ENCODE measurements at places on chromosomes 2 and 18.
A peak's percentile ranks its signal among the peaks of the same experiment; 100 is the strongest.

GRCh38 chr2:15919716-15920434, 20.5 kb upstream of the MYCN start:
- DNase-seq, result no peak

DNA sequence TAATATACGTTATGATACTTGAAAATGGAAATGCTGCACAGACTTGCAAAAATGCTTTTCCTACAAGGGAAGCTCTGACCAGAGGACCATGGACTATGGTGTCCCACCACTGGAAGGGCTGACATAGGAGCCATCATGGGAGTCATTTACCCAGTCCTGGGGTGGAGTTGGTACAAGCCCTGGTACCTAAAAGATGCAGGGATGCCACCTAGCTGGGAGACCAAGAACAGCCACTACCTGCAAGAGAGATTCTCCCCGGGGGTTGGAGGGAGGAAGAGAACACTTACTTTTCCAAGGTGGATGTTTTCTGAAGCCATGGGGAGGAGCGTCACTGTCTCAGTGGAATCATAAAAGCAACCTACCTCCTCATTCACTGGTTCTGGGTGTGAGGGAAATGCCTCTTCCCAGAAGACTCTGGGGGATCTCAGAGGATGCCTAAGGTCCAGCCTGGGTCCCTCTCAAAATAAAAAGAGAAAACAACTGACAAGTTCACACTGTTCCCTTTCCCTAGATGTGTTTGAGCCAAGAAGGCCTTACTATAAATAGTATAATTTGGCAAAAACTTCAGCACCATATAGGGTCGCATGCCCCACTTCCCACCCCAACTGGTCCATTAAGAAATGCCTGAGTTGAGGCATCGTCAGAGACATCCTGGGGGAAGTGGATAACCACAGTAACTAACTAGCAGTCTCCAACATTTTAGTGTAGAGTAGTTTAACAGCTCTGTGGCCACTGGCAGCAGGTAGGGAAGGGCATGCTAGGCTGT, 39.9 kb downstream of the REEP1 start:
- DNase-seq, result no peak

GRCh38 chr18:34576622-34577021, 133.5 kb upstream of the DTNA start:
- no peak for DNase-seq

DNA sequence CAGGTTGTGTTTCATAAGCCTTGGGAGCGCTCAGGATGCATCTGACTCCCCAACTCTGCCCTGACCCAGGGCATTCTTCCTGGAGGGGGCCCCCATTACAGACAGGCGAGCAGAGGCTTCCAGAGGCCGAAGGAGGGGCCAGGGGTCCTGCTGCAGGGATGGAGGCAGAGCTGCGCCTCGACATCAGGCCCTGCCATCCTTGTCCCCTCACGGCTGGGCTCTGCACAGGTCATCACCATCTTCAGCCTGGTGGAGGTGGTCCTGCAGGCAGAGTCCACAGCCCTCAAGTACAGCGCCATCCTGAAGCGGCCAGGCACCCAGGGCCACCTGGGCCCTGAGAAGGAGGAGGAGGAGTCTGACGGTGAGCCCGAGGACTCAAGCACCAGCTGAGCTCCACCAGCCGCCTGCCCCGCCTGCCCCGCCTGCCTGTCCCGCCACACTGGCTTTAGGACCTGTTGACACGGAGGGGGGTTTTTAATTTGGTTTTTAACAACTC, 42.3 kb upstream of the ALPP start:
- DNase-seq, result no peak

DNA sequence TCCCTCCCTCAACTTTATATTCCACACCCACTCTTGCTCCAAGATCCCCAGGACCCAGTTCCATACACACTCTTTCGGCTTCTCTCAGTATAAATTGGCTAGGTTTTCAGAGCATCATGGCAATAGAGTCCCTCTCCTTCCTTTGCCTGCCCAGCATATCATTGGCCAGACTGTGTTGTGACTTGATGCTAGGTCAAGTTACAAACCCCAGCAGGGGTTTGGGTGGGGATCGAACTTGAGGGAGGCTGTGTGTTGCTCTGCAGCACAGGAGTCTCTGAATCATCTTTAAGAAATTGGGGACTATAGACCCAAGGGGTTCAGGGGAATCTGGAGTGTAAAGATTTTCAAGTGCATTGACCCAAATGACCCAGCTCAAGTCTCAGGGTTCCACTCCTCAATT, 477.5 kb upstream of the MEIS1 start:
- DNase-seq, result no peak

DNA sequence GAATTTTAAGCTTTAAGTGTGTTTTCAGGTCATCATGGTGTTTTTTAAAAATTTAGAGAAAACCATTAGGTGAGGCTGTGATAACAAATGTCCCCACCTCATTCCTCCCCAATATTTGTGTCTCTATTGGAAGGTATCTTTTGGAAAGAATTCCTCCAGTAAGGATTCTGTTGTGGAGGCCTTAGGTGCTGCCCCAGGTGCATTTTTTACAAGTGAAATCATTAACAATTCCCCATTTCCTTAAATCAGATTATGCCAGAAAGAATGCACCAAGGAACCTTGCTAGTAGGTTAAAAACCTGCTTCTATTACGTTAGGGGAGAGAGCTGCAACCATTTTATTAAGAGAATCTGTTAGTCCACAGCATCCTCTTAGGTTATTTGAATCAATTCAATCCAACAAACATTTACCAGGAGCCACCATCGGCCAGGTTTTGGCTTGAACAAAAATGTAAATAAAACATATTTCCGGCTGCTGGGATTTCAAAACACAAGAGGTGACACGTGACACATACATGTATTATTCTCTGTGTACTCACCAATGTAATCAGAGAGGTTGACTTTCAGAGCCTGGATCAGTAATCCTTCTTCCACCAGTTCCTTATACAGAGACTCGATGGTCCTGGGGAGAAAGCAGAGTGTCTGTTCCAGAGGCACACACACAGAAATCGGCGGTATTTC, 112.5 kb upstream of the ASB18 start:
- no peak for DNase-seq

GRCh38 chr2:238286987-238287736, 1.2 kb downstream of the PER2 start:
- no peak for DNase-seq

DNA sequence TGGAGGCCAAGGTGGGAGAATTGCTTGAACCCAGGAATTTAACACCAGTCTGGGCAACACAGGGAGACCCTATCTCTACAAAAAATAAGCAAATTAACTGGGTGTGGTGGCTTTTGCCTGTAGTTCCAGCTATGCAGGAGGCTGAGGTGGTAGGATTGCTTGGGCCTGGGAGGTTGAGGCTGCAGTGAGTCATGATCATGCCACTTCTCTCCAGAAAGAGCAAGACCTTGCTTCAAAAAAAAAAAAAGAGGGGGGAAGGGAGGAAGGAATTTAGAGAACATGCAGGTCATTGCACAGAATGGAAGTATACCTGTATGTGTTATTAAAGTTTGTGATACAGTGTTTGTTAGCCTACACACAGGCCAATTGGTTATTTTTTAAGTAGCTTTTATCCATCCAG, 25.8 kb downstream of the PKP4 start:
- peak; percentile 62 for DNase-seq

- DNase-seq, result no peak
Measured at GRCh38 chr18:37717656-37718055, 152.1 kb upstream of the CELF4 start.

GRCh38 chr2:193894081-193894480, 1699.3 kb upstream of the TMEFF2 start:
- no peak for DNase-seq

DNA sequence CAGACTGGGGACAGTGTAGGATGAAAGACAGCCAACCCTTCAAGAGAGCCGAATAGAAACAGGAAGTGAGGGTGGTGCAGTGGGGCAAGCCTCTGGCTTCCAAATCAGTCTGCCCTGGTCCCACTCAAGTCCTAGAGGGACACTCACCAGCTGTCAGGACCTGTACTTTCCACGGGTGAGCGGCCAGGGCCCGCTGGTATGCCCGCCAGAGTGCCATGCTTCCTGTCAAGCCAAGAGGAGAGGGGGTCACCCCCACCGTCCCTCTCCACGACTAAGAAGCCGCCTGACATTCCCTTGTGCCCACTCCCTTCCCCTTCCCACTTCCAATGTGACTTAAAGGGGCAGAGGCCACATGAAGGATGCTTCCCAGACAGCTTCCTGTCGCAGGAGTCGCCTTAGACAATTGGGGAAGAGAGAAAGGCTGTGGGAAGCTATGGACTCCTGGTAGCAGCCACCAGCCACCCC, 564 bp downstream of the MPV17 start:
- no peak for DNase-seq

- no peak for DNase-seq
Measured at GRCh38 chr2:30847841-30848240, 40.6 kb upstream of the CAPN13 start.

DNA sequence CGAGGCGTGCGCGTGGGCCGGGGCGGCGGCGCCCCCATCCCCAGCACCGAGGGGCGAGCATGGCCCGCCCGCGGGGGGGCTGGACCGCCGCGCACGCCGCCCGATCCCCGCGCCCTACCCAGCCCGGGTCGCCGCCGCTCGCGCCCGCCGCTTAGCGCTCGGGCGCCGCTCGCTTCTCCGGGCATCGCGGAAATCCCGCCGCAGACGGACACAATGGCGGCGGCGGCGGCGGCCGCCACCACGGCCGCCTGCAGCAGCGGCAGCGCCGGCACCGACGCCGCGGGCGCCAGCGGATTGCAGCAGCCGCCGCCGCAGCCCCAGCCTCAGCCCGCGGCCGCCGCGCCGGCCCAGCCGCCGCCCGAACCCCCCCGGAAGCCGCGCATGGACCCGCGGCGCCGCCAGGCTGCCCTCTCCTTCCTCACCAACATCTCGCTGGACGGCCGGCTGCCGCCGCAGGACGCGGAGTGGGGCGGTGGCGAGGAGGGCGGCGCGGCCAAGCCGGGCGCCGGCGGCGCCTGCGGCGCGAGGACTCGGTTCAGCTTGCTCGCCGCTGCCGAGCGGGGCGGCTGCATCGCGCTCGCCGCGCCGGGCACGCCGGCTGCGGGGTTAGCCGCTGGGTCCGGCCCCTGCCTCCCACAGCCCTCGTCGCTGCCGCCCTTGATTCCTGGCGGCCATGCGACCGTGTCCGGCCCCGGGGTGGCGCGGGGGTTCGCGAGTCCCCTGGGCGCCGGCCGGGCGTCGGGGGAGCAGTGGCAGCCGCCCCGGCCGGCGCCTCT, 453 bp downstream of the CABLES1 start:
- peak; percentile 41 for DNase-seq

DNA sequence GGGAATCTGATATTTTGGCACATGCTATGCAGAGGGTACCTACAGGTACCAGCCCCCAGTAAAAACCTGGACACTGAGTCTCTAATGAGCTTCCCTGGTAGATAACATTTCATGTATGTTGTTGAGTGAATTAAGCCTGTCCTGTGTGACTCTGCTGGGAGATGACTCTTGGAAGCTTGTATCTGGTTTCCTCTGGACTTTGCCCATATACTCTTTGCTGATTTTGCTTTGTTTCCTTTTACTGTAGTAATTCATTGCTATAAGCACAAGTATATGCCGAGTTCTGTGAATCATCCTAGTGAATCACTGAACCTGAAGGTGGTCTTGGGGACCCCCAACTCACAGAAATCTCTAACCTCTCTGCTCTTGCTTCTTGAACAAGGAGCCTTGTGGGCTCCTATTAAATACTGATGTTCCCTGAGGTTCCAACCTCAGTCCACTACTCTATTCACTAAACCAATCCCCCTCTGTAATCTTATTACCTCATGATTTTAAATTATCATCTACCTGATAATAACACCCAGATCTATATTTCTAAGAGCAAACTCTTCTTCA, 94.3 kb upstream of the WDSUB1 start:
- no peak for DNase-seq

GRCh38 chr2:45031028-45031427, 21.8 kb upstream of the SIX2 start:
- no peak for DNase-seq

DNA sequence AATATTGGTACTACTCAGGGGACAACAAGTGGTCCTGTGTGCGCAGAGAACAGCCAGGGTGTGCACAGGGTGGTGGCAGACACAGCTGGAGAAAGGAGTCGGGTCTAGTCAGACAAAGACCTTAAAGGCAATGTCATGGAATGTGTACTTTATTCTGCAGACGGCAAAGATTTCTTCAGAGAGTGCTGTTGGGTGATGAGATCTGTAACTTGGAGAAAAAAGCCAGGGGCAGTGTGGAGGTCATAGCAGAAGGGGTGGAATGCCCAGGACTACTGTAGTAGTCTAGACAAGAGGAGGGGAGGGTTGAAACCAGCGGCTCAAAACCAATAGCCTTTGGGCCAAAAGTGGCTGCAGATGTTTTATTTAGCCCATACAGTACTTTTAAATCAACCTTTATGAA, 121.3 kb upstream of the ZFP36L2 start:
- no peak for DNase-seq

- no peak for DNase-seq
Measured at GRCh38 chr2:37665604-37666362, 5.7 kb downstream of the CDC42EP3 start.

- no peak for DNase-seq
Measured at GRCh38 chr2:162381851-162382250, 37.9 kb downstream of the GCA start.

DNA sequence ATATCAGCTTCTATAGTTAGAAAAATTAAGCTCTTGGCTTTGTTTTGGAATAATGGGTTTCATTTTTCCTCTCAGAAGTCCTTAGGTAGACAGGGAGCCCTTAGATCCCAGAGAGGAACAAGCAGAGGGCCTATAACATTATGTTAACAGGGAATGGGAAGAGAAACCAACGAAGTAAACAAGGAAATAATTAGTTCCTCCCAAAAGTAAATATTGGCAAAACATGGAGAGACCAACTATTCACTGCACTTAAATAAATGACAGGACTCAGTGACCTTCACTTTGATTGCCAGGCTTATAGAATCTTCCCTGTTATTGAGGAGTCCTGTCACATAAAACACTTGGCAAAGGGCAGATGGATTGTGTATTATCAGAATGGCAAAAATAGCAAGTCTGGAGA, 5.3 kb downstream of the CRIM1 start:
- no peak for DNase-seq

- DNase-seq, result no peak
Measured at GRCh38 chr2:16015903-16016265, 75.5 kb downstream of the MYCN start.

DNA sequence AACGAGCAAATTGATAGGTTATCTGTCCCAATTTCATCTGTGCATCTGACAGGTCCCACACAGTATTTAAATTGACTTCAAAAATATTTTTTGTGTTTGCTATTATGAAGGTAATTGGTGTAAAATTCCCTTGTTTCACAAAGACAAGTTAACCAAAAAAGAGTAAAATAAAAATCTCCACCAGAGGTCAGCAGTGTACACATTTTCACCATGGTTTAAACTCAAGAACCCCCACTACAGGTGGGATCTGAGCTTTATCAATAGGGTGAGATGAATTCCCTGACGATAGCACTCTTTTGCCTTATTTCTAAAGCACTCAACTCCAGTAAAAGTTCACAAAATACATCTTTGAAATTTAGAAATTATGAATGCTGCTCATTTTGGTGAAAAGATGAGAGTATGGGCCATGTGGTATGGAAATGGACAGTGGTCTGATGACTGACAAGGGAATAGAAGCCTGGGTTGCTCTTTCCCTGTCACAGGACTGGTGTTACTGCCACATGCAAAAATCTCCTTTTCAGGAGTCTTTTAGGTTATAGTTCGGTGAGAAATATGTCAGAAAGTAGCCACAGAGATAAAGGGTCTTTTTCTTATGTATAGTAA, 68.0 kb downstream of the SERPINB8 start:
- peak; percentile 16 for DNase-seq
